ENCODE measurements at places on chromosomes 1 and 21.

- DNase-seq: no peak
These were observed 204.7 kb downstream of the KAZN start for GRCh38 chr1:14803002-14803789.

- peak; percentile 10 for DNase-seq
These were observed 5.6 kb downstream of the COL6A1 start for GRCh38 chr21:45987121-45987711.

- DNase-seq: no peak
These were observed 436 bp downstream of the CHI3L1 start for GRCh38 chr1:203186091-203186445.

- no peak for DNase-seq
These were observed 890.3 kb upstream of the ADGRL2 start for GRCh38 chr1:80910426-80910825.

- DNase-seq: no peak
These were observed 5.7 kb downstream of the MARK1 start for GRCh38 chr1:220533504-220534109.

GRCh38 chr1:184393962-184394361 is 7.1 kb downstream of the C1orf21 start:
- DNase-seq: no peak

DNA sequence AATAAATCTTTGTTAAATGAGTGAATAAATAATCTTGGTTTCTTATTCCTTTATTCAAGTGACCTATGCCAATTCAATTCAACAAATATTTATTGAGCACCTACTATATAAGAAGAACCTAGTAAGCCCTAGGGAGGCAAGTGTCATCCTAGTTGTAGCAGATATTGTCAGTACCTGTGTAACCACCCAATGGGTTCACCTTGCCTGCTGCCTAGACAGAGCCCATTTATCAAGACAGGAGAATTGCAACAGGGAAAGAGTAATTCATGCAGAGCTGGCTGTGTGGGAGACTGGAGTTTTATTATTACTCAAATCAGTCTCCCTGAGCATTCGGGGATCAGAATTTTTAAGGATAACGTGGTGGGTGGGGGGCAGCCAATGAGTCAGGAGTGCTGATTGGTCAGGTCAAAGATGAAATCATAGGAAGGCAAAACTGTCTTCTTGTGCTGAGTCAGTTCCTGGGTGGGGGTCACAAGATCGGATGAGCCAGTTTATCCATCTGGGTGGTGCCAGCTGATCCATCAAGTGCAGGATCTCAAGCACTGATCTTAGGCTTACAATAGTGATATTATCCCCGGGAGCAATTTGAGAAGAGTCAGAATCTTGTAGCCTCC is 53.8 kb upstream of the KCNA3 start:
- DNase-seq: peak; percentile 33

DNA sequence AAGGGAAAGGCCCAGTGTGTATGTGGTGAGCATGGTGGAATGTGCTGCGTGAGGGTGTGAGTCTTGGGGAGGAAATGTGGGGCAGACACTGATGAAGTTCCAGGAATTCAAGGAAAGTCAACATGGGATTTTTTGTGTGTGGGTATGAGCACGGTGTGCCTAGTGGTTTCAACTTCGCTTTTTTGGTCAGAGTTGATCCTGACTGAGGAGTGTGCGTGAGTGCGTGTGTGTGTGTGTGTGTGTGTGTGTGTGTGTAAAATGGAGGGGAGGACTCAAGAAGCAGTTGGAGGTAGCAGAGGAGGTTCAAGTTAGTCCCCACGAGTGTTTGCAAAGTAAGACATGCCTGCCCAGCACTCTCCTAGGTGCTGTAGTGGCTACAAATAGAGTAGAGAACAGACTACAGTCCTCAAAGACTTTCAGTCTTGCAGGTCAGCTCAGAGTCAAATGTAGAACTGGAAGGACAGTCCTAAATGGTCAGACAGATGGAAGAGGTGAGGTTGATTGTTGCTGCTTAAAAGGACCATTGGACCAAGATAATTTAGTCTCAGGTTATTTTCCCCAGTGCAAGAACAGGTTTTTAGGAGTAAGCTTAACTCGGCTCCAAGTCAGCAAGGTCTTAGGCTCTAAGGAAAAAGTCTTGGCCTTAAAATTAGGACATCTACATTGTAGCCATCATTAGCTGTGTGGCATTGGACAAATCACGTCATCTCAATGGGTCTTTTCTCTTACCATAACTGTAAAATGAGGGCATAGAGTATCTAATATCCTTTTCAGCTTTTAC is 25.0 kb downstream of the SLAMF1 start:
- no peak for DNase-seq

- no peak for DNase-seq
These were observed 4.8 kb upstream of the TMCO1 start for GRCh38 chr1:165773324-165773965.

GRCh38 chr1:30780409-30780808 is 22.8 kb upstream of the LAPTM5 start:
- no peak for DNase-seq

- DNase-seq: peak; percentile 84
These were observed 12.6 kb upstream of the TNFRSF14 start for GRCh38 chr1:2543543-2544092.

DNA sequence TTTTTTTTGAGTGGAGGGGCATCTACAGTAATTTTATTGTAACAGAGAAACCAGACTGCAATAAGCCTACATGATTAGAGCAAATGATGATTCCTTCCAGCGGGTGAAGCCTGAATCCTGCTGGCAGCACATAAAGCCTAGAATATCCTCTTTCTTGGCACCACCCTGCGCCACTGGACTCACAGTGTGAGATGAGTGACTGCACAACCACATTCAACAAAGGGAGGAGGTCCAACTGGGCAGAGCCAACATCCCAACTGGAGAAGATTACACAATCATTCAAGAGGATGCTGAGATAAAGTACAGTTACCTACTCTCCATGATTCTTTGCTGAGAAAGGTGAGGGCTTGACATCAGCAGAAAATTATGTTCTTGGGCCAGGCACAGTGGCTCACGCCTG is 67.4 kb downstream of the TNFSF4 start:
- DNase-seq: no peak

DNA sequence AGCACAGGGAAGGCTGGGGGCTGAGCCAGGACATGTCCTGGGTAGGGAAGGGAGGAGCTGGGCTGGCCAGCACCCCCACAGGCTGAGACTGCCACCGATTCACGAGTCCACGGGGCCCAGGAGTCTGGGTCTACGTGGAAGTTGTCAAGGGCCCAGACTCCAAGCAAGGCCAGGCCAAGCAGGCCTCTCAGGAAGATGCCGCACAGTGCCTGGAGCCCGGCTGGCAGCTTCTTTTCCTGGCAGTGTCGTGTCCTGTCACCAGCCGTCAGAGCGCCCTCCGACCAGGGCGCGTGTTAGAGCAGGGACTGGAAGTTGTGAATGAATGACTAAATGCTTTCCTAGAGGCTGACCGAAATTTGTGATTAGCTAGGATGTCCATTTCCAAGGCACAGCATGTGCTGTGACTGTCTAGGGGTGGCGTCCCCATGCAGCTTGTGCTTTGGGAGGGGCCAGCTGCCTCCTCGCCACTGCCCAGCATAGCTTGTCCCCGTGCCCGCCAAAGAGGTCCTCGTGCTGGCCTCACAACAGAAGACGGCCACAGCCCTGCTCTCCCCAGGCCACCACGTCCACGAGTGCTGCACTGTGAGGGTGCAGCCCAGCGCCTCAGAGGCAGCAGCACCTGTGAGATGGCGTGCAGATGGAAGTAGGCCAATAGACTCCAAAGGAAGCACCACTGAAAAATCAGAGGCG is 147.4 kb upstream of the COL6A1 start:
- DNase-seq: no peak

GRCh38 chr1:37765916-37766664 is 1.2 kb upstream of the EPHA10 start:
- DNase-seq: peak; percentile 77

DNA sequence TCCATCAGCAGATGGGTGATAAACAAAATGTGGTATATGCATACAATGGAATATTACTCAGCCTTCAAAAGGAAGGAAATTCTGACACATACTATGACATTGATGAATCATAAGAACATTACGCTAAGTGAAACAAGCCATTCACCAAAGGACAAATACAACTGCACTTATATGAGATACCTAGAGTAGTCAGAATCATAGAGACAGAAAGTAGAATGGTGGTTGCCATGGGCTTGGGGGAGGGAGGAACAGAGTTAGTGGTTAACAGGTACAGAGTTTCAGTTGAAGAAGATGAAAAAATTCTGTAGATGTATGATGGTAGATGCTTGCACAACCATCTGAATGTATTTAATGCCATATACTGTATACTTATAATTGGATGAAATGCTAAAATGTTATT is 39.1 kb upstream of the KCNK2 start:
- no peak for DNase-seq

GRCh38 chr1:30533796-30534550 is 189.4 kb downstream of the MATN1 start:
- no peak for DNase-seq

Measured in WERI-Rb-1 (cell line).